MG63 (cell line): ENCODE measurements at places on chromosomes 13 and 19.

- DNase-seq = no peak
Measured at GRCh38 chr13:22451327-22451741, 729.4 kb upstream of the SGCG start.

DNA sequence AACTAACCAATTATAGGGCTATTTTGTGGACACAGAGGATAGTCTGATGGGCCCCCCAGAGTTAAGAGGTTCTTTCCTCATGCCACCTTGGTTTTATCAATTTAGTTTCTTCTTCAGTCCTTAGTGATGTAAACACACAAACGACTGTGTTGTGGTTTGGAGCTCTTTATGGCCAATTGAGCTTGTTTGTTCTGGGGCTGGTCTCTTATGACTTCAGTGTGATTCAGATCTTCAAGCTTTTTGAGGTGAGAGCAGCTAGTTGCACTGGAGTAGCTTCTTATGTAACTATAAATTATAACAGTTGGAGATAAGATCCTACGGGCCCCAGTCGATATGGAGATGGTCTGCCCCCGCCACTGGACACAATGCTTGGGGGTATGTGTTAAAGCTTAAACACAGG is 22.0 kb upstream of the GJB6 start:
- DNase-seq = no peak

DNA sequence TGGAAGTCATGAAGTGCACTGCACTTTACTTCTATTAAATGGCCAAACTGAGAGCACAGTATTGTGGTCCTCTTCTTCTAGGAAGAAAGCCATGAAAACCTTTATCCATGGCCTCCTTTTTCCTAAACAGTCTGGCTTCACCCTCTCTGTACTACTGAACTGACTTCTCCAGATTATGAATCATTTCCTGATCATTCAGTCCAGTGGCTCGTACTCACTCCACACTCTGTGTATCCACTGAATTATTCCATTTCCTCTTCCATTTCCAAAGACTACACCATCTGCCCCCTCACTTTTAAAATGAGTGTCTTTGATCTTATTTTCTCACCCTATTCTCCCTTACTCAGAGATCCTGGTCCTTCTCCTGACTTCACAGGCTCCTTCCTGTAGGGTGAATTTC is 29.7 kb upstream of the FREM2 start:
- peak; percentile 8 for DNase-seq

- no peak for DNase-seq
Measured at GRCh38 chr13:72694314-72694713, 33.1 kb downstream of the MZT1 start.

GRCh38 chr13:29131881-29132668 is 311.9 kb downstream of the MTUS2 start:
- no peak for DNase-seq

- DNase-seq = peak; percentile 72
Measured at GRCh38 chr13:97108530-97108900, 113.6 kb upstream of the MBNL2 start.

GRCh38 chr13:101204270-101205020 is 211.9 kb downstream of the NALCN start:
- DNase-seq = no peak
